Aorta (tissue), 5 donors: ENCODE measurements at places on chromosomes 16 and 17.
A peak's percentile ranks its signal among the peaks of the same experiment; 100 is the strongest.

GRCh38 chr16:56732832-56733231 is 2.9 kb downstream of the NUP93 start:
- DNase-seq, result no peak

- DNase-seq, result no peak
Observed at GRCh38 chr17:35841505-35841904, 27.2 kb downstream of the HEATR9 start.

DNA sequence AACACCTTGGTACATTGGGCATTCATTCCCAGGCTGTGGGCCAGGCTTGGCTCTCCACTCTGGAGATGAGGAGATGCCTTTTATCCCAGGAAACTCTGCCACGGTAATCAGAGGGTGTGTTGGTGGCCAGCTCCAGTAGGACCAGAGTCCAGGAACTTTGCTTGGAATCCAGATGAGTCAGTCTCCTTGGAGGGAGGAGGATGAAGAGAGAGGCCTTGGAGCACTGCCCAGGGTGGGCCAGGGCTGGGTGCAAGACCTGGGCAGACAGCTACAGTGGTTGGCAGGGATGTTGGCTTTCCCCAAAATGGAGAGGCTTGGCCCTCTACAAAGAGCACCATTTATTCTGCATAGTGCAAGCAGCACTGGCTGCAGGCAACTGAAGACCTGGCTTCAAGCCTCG is 209.0 kb downstream of the RGS9 start:
- peak; percentile 59 for DNase-seq

GRCh38 chr17:40576113-40576740 is 11.0 kb upstream of the CCR7 start:
- DNase-seq, result no peak

- peak; percentile 71 for DNase-seq
Observed at GRCh38 chr17:2700030-2700490, 11.5 kb downstream of the CLUH start.
